ENCODE measurements at places on chromosomes 3 and 15. TPM values are rescaled to one million over a fixed set of nuclear protein-coding genes. Genes with fewer than 3 reads are reported as not detected.

The SERPINI1 gene
- total RNA-seq: 7.6 TPM

The UROC1 gene
- total RNA-seq: not detected

The GOLGA6L9 gene
- total RNA-seq: 1.5 TPM

The FEZF2 gene
- total RNA-seq: not detected

The POPDC2 gene
- 0.33 TPM for total RNA-seq

The ZMYND10 gene
- total RNA-seq: 0.91 TPM

The BFSP2 gene
- total RNA-seq: not detected

The CASR gene
- total RNA-seq: not detected

The GASK1A gene
- total RNA-seq: 0.69 TPM

The ZNF860 gene
- total RNA-seq: 0.46 TPM

The C3orf49 gene
- total RNA-seq: not detected

The SPTSSB gene
- total RNA-seq: 0.20 TPM

The HRH1 gene
- 21.6 TPM for total RNA-seq

The GATM gene
- 0.20 TPM for total RNA-seq

The MINAR1 gene
- 1.6 TPM for total RNA-seq

The ITPKA gene
- total RNA-seq: 0.91 TPM

The MST1R gene
- total RNA-seq: 1.4 TPM

The SPATA12 gene
- total RNA-seq: not detected

The SSUH2 gene
- total RNA-seq: not detected

The COL7A1 gene
- total RNA-seq: 40.7 TPM

The PPARG gene
- total RNA-seq: 25.3 TPM

The APPL1 gene
- 57.5 TPM for total RNA-seq

The UTS2B gene
- 0.53 TPM for total RNA-seq

The GOLGA6L10 gene
- 0.85 TPM for total RNA-seq

The ZNF654 gene
- 20.1 TPM for total RNA-seq

The LIPC gene
- total RNA-seq: 0.63 TPM

The OXSR1 gene
- 51.3 TPM for total RNA-seq

The MUSTN1 gene
- total RNA-seq: 0.13 TPM
